ENCODE measurements at places on chromosomes 5 and 9. TPM values are rescaled to one million over a fixed set of nuclear protein-coding genes. Genes with fewer than 3 reads are reported as not detected.

DNA sequence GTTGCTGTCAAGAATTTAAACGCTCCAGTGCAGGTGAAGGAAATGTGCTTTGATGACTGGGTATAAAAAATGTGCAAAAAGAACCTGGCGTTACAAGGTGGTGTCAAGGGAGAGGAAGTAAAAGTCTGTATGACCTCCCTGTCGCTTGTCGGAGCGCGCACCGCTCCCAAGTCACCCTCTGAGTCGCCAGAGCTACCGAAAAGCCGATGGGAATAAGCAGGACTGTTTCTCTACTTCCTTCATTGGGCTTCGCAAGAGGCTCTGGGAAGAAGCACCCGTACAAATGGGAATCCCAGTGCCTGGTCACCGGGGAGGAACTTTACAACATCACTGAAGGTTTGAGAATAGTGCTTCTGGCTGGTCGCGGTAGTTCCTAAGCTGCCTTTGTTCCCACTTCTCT, 1.3 kb upstream of the DMRT2 start:
- no peak for ATAC-seq

DNA sequence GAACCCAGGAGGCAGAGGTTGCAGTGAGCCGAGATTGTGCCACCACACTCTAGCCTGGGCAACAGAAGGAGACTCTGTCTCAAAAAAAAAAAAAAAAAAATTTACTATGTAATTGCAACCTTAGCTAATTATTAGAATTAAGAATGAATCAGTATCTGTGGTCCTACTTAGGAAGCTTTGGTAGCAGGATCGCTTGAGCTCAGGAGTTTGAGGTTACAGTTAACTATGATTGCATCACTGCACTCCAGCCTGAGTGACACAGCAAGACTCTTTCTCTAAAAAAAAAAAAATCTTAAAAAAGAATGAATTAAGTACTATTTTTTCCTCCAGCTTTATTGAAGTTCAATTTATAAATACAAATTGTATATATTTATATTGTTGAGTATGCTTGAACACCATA, 16.7 kb downstream of the NDUFAF2 start:
- ATAC-seq: no peak

Gene SLC4A9
- total RNA-seq: 0.89 TPM

DNA sequence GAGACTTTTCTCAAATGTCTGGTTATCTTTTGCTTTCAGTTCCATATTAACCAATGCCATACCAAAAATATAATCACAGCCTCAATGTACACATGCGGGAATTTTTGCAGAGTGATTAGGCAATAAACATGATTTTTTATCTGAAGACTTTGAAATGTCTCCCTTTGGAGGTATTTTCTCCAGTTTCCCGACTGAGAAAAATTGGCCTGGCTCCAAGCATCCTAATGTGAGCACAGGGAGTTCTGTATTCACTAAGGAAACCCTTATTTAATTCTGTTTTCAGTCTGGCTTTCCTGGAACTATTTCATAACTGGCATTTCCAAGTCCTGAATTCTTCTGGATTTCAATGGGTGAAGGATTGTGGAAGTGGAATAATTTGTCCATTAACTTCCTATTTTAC, 8.5 kb downstream of the HCN1 start:
- no peak for ATAC-seq
